ENCODE measurements at places on chromosomes 4 and X.

- DNase-seq, result no peak
These were observed 58.7 kb downstream of the METTL14 start for GRCh38 chr4:118743867-118744266.

GRCh38 chr4:1508161-1509160 is 102.2 kb upstream of the NKX1-1 start:
- DNase-seq, result no peak

GRCh38 chr4:138761638-138762220 is 253.9 kb upstream of the NOCT start:
- DNase-seq, result no peak

DNA sequence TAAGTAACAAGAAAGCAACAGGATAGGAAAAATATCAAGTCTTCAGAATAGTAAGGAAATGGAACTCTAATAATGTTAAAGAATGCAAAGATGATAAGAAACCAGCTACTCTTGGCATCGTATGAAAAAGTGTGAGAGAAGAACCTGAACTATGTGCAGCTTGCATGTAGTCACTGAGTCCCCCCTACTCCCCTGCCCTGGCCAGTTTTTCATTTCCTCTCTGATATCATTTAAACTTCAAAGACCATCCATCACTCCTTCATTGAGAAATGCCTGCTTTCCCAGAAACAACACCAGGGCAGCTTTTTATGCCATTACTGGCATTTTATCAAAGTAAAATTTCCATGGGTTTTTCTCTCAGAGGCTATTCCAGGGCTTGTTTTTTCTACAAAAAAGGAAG is 28.1 kb downstream of the INPP4B start:
- no peak for DNase-seq

GRCh38 chr4:826508-827208 is 729 bp upstream of the CPLX1 start:
- no peak for DNase-seq

- DNase-seq, result no peak
These were observed 637.6 kb upstream of the GNPDA2 start for GRCh38 chr4:45363931-45364330.

GRCh38 chr4:94488670-94489069 is 36.9 kb downstream of the PDLIM5 start:
- DNase-seq, result no peak

DNA sequence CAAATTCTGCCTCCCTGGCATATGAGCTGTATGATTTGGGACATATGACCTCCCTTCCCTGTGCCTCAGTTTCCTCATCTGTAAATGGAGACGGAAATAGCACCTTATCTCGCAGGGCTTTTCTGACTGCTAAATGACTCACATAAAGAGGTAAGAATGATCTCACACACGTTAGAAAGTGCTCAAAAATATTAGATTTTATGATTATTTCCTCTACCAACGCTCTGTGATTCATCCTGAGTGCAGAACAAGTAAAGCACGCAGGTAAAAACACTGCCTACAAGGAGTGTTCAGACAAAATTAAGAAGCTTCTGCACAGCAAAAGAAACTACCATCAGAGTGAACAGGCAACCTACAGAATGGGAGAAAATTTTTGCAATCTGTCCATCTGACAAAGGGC is 21.1 kb downstream of the ACSL1 start:
- DNase-seq, result no peak

- no peak for DNase-seq
These were observed 287.8 kb upstream of the GK2 start for GRCh38 chr4:79695848-79696247.

GRCh38 chr4:10704430-10704810 is 19.9 kb upstream of the CLNK start:
- no peak for DNase-seq

DNA sequence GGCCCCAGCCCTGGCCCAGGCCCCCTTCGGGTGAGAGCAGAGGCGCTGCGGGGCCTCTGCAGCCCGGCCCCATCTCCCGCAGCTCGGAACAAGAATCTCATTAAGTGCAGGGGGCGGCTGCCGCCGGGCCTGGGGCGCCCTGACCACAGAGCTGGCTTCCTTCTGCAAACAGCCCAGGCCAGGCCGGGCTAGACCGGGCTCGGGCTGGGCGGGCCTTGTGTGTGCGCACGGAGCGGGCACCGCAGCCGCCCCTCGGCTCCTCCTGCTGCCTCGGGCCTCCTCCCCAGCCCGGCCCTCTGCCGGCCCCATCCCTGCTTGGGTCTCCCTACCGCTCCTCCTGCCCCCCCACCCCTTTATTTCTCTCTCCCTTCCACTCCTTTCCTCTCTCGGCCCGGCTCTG is 83.3 kb downstream of the EFNB1 start:
- DNase-seq, result no peak

DNA sequence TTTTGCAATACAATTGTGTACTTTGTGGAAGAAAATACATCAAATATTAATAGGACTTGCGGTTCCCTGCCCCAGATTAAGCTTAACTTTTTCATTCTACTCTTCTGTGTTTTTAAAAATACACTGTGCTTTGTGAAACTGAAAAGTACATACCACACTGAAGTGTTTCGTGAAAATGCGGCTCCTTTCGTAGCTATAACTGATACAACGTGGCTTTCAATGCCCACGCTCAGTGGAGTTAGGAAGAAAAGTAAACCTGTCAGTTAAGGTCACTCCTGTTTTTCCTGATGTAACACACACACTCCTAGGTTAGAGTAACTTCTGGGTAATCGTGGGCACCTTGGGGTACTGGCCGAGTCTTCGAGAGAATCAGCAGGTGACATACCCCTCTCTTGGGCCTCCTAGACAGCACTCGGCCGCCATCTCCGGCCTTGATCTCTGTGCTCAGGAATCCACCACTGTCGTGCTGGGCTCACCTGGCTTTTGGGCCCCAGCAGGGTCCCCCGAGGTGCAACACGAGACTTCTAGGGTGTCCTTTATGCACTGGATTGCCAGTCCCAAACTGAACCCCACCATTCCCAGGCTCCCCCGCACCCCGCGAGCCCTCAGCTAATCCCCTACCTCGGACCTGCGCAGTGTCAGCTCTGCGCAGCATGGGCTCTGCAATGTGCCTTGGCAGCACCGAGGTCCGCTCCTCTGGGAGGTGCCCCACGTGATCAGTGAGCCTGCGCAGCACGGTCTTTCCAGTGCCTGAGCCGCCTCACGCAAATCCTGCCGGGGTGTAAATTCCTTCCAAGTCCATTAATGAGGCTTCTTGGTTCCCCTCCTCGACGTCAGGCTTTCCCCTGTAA is 162.6 kb upstream of the INTU start:
- no peak for DNase-seq

- DNase-seq, result no peak
These were observed 147.4 kb downstream of the LDB2 start for GRCh38 chr4:16750882-16751642.

DNA sequence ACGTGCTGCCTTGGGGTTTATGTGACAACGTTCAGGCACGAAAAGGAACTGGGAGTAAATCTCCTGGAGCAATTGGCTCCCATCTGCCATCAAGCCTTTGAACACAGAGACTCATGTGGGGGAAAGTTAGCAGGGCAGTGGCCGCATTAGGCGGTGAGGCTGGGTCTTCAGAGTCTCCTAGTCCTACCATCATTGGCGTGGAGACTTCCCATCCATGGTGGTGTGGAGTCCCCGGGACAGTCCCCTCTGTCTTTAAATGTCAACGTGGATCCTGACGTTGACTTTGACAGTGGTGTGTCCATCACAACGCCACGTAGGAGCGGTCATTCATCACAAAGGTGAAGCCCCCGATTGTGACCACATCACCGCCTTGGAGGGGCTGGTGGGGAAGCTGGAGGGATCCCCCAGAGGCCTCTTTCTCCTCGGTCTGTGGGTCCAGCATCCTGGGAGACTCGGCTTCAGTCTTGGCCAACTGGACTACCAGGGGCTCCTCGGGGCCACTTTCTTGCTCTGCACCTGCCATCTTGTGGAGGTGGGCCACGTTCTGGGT is 21.8 kb downstream of the CRLF2 start:
- no peak for DNase-seq

DNA sequence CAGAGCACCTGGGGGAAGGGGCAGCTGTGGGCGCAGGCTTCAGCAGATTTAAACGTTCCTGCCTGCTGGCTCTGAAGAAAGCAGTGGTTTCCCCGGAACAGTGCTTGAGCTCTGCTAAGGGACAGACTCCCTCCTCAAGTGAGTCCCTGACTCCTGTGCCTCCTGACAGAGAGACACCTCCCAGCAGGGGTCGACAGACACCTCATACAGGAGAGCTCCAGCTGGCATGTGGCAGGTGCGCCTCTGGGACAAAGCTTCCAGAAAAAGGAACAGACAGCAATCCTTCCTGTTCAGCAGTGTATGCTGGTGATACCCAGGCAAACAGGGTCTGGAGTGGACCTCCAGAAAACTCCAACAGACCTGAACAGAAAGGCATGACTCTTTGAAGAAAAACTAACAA is 68.1 kb downstream of the ZC4H2 start:
- no peak for DNase-seq

GRCh38 chr4:186236126-186236525 is 8.8 kb downstream of the KLKB1 start:
- no peak for DNase-seq

GRCh38 chr4:15003891-15004738 is 1.8 kb downstream of the CPEB2 start:
- DNase-seq, result peak; percentile 41

GRCh38 chr4:105588252-105588651 is 35.8 kb downstream of the ARHGEF38 start:
- DNase-seq, result no peak

GRCh38 chr4:150479657-150480056 is 102.3 kb upstream of the MAB21L2 start:
- no peak for DNase-seq

- no peak for DNase-seq
These were observed 1.3 kb downstream of the TCEAL8 start for GRCh38 chrX:103253608-103254007.

GRCh38 chr4:11900359-11900758 is 471.7 kb upstream of the HS3ST1 start:
- DNase-seq, result no peak

DNA sequence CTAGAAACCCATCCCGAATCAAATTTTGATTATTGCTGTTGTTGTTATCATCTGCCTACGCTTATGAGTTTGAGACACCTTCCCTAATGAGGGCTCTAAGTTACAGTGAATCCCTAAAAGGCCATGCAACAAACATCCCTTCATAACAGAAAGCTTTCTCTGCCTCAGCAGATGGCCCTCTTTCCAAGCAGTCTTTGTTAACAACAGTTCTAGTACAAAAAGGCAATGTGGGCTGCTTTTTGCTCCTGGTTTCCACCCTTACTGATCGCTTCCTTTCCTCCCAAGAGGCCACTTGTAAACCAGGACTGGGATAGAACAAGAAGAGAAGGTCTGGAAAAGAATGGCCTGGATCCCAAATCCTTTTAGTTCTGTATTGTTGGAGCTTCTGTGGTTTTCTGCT is 24.2 kb downstream of the GPC4 start:
- DNase-seq, result no peak

GRCh38 chr4:146976145-146976544 is 30.5 kb upstream of the TTC29 start:
- no peak for DNase-seq

- no peak for DNase-seq
These were observed 123.9 kb upstream of the GC start for GRCh38 chr4:71907782-71908181.

GRCh38 chrX:135497736-135498135 is 22.7 kb upstream of the INTS6L start:
- no peak for DNase-seq

DNA sequence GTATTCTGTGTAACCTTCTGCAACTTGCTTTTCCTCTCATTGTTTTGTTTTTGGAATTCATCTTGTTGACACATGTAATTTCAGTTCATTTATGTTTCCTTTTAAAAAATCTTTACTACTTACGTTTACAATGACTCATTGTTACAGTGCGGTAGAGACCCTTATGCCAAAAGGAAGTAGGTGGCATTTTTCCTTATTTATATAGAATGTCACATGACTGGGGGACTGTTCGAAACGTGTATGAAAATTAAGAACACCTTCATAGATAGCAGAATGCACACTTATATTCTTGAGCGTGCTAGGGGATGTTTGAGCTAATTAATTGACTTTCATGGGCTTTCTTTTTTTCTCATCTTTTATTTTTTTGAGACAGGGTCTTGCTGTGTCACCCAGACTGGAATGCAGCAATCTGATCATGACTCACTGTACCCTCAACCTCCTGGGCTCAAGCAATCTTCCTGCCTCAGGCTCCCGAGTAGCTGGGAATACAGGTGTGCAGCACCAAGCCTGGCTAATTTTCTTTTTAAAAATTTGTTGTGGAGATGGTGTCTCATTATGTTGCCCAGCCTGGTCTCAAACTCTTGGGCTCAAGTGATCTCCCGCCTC is 7.3 kb downstream of the REPS2 start:
- no peak for DNase-seq

- DNase-seq, result no peak
These were observed 44.0 kb upstream of the USP38 start for GRCh38 chr4:143140696-143141095.

- peak; percentile 33 for DNase-seq
These were observed 638 bp downstream of the BLTP1 start for GRCh38 chr4:122152711-122153226.

- no peak for DNase-seq
These were observed 185.8 kb downstream of the WDFY3 start for GRCh38 chr4:84780719-84781118.

GRCh38 chr4:183354219-183354618 is 32.0 kb upstream of the CLDN24 start:
- no peak for DNase-seq

DNA sequence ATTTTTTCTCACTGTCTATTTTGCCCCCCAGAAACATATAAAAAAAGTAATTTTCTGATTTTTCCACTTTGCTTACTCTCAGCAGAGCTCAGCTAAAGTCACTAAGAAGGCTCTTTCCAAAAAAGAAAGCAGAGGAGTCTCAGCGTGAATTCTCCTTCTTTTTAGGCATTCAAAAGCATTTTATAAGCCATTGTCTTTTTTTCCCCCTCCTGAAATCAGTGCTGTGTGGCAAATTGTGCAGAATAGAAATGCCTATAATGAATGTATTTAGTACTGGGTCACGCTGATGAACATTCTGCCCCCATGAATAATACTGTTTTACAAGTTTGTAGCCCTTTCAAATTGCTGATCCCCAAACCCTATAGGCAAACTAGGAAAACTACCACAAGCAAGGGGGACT is 1.6 kb upstream of the PCDH18 start:
- no peak for DNase-seq

DNA sequence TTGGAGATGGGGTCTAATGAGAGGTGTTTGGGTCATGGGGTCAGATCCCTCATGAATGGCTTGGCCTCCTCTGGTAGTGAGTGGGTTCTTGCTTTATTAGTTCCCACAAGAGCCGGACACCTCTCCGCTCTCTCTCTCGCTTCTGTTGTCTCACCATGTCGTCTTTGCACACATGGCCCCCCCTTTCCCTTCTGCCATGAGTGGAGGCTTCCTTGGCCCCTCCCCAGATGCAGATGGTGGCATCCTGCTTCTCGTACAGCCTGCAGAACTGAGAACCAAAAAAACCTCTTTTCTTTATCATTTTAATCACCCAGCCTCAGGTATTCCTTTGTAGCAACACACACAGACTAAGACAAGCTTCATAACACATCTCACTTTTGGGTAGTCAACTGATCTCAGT is 49.6 kb upstream of the SPRY1 start:
- DNase-seq, result no peak
